ENCODE measurements at places on chromosomes 7 and 10.
A peak's percentile ranks its signal among the peaks of the same experiment; 100 is the strongest.

GRCh38 chr7:94050046-94050445 is 45.9 kb upstream of the BET1 start:
- no peak for DNase-seq

GRCh38 chr10:34024282-34024681 is 689.8 kb upstream of the NRP1 start:
- DNase-seq: no peak

GRCh38 chr7:139049936-139050335 is 14.1 kb upstream of the ZC3HAV1L start:
- DNase-seq: no peak

DNA sequence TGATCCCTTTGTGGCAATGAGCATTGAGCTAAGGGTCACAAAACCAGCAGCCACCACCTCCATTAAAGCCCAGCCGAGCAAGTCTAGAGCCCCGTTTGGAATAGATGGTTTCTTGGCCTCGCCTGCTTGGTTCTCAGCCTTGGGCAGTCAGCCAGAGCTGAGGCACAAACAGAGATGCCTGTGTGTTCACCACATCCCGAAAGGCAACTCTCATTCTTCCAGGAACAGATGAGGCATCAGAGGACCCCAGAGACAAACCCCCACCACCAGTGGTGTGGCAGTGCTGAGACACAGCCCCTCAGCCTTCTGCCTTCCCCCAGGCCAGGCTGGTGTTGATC is 203.3 kb upstream of the ZMIZ1 start:
- peak; percentile 3 for DNase-seq

GRCh38 chr10:34314457-34314856 is 500.6 kb downstream of the PARD3 start:
- no peak for DNase-seq

DNA sequence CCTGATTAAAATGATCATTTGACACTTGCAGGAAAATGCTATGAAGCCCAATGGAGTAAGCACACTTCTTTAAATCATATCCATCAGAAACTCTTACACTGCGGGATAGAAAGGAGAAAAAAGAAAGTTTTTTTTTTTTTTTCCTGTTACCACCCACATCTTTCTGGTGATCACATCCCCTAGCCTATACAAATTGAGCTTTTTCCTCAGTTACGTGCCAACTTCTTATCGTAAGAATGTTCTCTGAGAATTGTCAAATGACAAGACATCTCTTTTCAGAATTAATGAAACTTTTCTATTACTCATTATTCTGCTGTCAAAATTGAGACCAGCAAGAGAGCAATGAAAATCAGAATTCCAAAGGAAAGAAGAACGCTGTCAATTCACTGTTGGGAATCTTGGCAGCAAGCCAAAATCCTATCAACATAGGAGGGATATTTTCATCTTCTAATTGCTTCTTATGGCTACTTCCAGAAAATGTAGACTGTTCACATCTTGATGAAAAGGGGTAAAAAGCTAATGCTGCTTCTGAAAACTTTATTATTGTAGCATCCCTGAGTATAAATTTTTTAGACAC is 179.5 kb downstream of the ADAM12 start:
- no peak for DNase-seq

DNA sequence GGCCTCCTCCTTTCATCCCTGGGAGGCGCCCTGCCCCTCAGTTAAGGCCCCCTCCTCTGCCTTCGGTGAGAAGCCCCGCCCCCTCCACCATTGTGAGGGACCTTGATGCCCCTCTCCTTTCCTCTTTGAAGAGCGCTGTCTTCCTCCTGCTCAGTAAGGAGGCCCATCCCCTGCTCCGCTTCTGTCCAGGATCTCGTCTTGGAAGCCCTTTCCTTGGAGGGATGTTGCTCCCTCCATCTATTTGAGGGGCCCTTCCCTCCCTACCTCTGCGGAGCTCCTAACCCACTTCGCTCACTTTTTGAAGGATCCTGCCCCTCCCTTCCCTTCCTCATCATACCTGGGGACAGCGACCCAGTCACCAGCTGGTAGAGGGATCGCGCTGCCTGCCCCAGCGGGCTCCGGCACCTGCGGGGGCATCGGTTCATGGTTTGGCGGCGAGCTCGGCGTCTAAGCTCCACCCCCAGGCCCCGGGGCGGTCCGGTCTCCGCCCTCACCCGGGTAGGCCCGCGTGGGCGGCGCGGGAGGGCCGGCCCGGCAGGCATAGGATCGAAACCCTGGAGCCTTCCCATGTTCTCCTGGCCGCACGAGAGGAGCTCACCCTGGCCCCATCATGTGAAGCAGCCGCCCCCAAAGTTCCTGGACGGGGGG is 4.1 kb downstream of the KCNIP2 start:
- peak; percentile 11 for DNase-seq

- peak; percentile 76 for DNase-seq
These were observed 10.0 kb upstream of the LRRC4 start for GRCh38 chr7:128041203-128041602.

DNA sequence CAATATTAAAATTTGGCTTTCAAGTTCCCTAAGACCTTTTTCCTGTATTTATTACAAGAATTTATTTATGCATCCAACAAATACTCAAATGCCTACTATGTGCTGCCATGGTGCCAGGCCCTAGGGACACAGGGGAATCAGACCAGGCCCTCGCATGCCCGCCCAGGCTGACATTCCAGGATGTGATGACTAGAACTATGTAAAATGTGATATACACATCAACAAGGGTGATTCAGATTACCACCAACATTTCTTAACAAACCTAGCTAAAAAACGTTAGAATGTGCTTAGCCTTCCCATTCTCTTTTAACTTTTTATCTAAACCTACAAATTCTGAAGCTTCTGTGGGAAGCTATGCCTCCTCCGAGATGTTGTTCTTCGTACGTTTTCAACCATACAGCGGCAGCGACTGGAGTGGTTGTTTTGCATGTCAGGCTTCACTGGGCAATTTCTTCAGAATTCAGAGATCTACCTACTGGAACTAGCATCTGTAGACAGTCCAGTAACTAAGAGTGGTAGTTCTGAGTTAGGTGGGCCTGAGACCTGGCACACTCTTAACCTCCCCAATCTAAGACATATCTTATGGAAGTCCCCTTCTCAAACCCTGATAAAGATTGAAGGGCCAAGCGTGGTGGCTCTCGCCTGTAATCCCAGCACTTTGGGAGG is 22.1 kb downstream of the GNA12 start:
- peak; percentile 91 for DNase-seq

- peak; percentile 6 for DNase-seq
These were observed 20.3 kb upstream of the GJC3 start for GRCh38 chr7:99949645-99950228.

Data from IMR-90 (cell line).